ENCODE measurements at places on chromosomes 5 and 9.
A peak's percentile ranks its signal among the peaks of the same experiment; 100 is the strongest.

DNA sequence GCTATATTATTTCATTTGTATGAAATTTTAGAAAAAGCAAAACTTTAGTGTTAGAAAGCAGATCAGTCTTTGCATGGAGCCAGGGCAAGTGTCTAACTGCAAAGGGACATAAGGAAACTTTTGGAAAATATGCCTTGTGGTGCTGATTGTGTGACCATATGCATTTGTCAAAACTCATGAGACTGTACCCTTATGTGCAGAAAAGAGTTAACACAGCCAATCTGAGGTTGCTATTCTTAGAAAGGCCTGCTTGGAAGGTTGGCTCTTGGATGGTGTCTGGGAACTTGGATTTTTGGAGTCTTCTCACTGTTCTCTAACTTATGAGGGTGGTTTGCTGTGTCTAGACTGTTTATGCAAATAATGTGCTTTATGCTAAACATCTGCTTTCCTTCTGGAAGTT, 76.6 kb downstream of the SNX18 start:
- DNase-seq: no peak

- DNase-seq: no peak
Observed at GRCh38 chr9:120358877-120359276, 221.1 kb downstream of the CDK5RAP2 start.

DNA sequence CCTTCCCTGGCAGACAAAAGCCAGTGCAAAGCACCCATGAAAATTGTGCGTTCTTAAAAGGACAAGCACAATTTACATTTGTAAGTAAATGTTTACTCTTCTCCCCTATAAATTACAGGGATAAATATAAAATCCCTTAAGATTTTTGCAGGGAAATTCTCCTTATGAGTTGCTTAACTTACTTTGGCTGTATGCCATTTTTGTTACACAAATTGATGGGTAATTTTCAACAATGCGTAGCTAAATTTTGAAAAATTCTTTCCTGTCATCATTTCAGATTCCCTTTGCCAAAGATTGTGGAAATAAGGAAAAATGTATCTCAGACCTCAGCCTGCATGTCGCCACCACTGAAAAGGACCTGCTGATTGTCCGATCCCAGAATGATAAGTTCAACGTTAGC, 64.2 kb upstream of the ITGA2 start:
- no peak for DNase-seq

DNA sequence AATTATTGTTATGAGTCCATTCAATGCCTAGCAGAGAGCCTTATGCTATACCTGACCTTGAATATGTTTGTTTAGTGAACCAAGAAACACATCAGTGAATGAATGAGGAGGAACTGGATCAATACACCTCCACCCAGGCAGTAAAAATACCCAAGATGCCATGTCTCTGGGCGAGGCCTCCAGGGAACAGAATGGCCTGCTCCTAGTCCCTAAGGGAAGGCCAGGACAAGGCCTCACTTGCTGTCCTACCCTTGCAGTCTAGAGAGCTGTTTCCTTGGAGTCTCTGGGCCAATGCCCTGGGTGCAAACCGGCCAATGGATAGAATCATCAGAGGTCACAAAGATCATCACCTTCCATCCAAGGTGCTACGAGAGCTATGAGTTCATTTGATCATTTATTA, 26.1 kb downstream of the TNIP1 start:
- no peak for DNase-seq

GRCh38 chr5:3905521-3905920, 309.9 kb downstream of the IRX1 start:
- DNase-seq: no peak

DNA sequence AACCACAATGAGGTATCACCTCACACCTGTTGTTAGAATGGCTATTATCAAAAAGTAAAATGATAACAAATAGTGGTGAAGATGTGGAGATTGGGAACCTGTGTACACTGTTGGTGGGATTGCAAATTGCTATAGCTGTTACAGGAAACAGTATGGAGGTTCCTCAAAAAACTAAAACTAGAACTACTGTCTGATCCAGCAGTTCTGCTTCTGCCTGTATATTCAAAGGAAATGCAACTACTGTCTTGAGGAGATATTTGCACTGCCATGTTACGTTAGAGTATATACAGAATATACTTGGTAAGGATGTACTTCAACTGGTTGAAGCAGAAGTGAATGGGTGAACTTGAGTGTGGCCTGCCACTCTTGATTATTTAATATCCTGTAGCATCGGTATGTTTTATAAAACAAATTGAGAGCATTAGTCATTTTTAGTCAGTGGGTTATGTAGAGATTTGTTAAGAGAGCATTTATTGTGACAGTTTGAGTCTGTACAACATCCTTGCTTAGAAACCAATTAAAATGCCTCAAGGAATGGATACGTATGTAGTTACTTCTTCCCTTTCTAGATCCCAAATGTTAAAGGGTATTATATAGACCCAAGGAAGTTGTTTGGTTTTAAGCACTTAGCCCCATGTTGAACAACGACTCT, 37.5 kb downstream of the ZCCHC7 start:
- DNase-seq: no peak

DNA sequence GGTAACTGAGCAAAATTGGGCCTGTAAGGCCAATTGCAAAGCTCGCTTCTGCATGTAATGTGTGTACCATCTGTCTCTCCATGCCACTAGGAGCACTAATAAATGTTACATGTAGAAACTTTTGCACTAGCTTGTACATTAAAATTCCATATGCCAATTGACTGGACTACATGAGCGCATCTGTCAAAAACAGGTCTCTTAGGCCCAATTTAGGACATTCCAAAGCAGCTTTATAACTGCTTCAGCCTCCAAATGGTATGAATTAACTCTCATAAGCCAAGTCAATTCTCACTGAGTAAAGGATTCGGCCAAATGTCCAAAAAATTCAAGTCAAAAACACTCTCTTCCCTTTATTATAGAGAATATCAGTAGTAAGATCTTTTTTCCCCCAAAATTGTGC, 23.5 kb upstream of the FOXD1 start:
- DNase-seq: no peak

GRCh38 chr9:3732077-3733038, 206.6 kb upstream of the RFX3 start:
- peak; percentile 60 for DNase-seq

DNA sequence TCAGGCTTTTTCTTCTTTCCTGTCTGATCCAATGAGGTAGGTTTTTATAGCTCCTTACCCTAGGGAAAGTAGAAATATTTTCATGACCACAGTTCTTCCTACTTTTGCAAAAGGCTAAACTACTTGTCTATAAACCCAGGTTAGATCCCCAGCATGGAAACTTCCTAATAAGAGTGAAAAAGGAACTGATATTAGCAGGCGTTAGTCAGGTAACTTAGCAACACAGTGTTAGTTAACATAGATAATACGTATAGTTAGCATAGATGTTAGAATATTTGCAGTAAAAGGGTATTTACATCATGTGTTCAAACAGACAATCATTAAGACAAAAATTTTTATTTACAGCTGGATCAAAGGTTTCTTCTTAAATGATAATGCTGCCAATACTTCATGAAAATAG, 162.9 kb upstream of the DAB2 start:
- no peak for DNase-seq

DNA sequence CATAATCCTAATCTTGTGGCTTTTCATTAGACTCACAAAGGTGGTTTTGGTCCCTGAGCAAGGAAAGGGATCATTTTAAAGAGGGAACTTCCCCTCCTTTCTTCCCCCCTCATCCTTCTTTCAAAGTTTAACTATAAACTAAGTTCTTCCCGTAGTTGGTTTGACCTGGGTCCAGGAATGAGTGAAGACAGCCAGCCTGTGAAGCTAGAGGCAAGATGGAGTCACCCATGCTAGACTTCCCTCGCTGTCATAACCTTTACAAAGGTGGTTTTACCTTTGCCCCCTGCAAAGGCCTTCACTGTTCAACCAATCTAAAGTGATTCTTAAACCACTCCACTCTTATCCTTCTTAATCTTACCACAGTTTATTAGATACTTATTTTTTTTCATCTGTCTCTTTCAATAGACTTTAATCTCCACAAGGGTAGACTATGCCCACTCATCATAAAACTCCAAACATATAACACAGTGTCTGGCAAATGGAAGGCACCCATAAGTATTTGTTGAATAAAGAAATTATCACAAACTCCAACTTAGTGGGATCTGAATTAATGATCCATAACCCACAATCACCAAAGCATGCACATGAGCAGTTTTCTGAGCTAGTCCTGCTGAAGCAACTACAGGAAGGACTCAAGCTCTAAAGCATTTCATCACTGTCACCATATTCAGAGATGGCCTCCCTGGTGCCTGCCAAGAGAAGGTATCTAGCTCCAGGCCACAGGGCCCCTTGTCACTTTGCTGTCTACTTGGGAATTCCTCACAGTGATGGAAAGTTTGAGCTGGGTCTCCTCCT, 369.0 kb downstream of the SPOCK1 start:
- DNase-seq: no peak

- DNase-seq: no peak
Observed at GRCh38 chr9:131580358-131580757, 35.0 kb downstream of the PRRT1B start.

- no peak for DNase-seq
Observed at GRCh38 chr5:104951829-104952228, 1389.2 kb upstream of the NUDT12 start.

- no peak for DNase-seq
Observed at GRCh38 chr5:95940758-95941682, 20.6 kb downstream of the ELL2 start.

DNA sequence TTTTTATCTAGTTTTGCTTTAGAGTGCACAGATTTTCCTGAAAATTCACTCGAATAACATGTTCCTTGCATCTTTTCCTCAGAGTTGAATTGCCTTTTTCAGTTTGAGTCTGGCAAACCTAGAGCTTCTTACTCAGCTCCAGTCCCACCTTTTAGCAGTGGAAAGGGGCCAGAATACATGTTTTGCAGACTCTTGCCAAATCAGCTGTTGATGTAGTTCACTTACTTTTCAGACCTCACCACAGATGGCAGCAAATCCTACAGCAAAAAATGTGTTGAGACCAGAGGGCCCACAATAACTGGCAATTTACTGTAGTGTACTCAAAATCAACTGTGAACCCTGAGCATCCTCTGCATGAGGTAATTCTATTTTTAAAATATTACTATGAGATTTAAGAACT, 545.2 kb upstream of the ACO1 start:
- DNase-seq: no peak

- no peak for DNase-seq
Observed at GRCh38 chr5:1262381-1262780, 32.5 kb downstream of the TERT start.

- no peak for DNase-seq
Observed at GRCh38 chr9:4497855-4498254, 7.6 kb downstream of the SLC1A1 start.

GRCh38 chr9:106077731-106078130, 383.4 kb downstream of the TMEM38B start:
- DNase-seq: no peak

DNA sequence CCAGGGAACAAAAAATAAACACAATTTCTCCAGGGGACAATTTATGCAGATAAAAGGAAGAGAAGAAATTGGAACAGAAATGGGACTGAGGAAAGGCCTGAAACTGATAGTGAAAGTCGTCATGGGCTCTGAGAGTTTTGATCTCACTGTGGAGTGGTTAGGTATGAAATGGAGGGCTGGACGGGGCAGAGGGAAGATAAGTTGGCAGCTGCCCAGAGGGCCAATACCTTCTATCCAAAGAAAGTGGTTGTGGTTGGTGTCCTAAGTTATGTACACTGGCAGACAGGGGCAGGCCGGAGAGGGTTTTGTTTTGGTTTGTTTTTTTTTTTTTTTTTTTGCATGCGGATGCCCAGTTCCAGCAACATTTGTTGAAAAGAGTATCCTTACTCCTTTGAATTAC, 46.1 kb downstream of the ZNF618 start:
- no peak for DNase-seq

DNA sequence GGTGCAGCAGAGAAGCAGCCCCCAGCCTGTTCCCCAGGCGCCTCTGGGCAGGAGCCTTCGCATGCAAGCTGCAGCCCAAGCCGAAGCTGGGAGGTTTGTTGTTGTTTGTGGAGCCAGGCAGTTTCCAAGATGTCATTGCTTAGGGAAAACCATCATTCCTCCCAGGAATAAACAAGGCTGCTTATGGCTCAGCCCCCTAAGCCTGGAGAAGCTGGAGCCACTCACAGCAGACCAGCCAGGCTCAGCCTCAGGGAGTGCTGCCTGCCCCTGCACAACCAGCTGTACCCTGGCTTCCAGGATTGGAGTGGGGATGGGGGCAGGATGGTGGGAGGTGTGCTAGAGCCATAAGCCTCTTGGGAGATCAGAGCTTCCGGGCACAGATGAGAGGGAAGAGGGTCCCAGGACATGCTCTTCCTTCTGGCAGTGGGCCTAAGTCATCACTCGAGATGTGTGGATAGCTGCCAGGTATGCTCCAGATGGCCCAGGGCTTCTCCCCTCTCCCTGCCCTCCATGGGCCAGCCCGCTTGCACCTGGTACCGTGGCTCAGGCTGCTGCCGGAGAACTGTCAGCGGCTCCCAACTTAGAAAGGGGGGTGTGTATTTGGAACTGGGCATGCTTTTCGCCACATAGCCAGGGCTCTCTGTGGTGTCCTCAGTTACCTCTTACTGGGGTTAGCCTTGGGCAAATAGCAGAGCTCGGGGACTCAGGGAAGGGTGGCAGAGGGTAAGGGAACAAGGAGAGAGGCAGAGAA, 105.2 kb downstream of the RGS3 start:
- DNase-seq: no peak

- no peak for DNase-seq
Observed at GRCh38 chr5:142141463-142141862, 32.9 kb downstream of the NDFIP1 start.

Data from AG09319 (cell line).